ENCODE measurements at places on chromosomes 11 and 22.

DNA sequence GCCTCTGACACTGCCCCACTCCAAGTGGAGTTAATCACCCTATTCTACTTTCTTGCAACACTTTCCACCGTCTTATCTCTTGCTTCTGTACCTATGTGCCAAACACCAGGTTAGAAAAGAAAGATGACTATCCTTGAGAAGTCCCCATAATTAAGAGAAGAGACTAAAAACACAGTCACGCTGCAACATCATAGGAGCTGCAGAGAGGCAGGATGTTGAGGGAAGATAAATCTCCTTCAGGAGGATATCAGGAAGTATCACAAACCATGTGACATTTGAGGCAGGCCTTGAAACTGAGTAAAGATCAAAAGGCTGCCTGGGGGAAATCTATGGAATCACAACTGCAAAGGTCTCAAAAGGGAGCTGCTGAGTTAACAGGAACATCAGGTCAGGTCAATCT, 24.8 kb downstream of the GAB2 start:
- DNase-seq = no peak

DNA sequence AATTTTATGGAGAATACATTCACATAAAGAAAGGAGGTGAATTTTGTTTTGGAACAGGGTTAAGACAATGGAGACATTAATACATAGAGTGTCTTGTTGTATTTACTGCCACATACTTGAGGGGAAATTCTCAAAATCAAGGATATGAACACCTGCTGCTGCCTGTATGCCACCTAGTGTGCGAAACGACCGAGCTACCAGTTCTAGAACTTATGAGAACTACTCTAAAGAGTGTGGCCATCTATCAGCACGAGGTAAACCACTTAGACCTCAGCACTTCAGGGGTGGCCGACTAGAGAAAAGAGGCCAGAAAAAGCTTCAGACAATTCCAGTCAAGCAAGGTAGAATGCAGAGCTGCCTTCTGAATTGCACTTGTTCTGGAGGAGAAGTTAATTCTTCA, 1.5 kb upstream of the AGBL2 start:
- DNase-seq = no peak

DNA sequence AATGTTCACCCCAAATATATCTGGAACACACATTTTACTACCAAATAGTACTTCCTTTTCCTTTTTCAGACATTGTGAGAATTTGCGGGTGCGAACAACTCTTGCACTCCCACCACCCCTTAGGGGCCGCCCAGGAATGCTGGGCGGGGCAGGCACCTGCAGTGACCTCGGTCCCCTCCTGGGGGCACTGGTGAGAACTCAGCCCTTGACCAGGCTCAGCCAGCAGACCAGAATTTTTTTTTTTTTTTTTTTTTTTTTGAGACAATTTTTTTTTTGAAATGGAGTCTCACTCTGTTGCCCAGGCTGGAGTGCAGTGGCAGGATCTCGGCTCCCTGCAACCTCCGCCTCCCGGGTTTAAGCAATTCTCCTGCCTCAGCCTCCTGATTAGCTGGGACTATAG, 75.8 kb downstream of the ARHGAP8 start:
- peak; percentile 77 for DNase-seq

DNA sequence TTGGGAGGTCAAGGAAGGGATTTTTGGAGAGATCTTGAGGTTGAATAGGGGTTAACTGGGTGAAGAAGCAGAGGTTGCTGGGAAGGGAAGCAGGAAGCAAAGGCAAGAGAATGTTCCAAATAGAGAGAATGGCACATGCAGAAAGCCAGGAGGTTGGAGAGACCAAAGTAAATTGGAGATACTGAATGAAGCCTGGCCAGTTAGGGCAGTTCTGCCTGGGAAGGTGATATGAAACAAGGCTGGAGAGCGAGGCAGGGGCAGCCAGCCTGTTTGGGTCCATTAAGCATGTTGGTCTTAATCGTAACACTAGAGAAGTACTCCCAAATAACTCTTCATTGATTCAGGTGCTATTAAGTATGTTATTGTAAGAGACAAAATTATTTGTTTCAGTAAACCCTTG, 48.2 kb downstream of the ZNF143 start:
- DNase-seq = no peak

- DNase-seq = no peak
Measured at GRCh38 chr22:43642319-43643206, 169.5 kb downstream of the EFCAB6 start.

- DNase-seq = peak; percentile 70
Measured at GRCh38 chr11:82733444-82734119, at the start of gene FAM181B. FAM181B (minus strand) TSS chr11:82733864; CDS start chr11:82733729, 135 bp downstream.

DNA sequence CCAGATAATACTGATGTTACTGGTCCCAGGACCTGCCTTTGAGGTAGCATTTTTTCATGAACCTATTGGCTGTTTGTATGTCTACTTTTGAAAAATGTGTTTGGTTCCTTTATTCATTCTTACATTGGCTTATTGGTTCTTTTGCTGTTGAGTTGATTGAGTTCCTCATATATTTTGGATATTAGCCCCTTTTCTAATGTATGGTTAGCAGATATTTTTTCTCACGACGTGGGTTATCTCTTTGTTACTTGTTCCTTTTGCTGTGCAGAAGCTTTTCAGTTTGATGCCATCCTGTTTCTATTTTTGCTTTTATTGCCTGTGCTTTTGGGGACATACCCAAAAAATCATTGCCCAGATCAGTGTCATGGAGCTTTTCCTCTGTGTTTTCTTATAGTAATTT, 9.8 kb upstream of the ZNF74 start:
- no peak for DNase-seq

- DNase-seq = no peak
Measured at GRCh38 chr11:96242191-96242847, 100.7 kb downstream of the MAML2 start.

DNA sequence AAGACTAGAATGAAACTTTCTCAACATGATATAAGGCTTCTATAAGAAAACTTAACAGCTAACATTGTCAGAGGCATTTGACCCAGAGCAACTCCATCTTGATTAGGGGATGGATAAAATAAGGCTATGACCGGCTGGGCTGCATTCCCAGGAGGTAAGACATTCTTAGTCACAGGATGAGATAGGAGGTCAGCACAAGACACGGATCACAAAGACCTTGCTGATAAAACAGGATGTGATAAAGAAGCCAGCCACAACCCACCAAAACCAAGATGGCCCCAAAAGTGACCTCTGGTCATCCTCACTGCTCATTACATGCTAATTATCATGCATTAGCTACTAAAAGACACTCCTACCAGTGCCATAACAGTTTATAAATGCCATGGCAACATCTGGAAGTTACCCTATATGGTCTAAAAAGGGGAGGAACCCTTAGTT, 135.2 kb downstream of the TTC28 start:
- DNase-seq = no peak

DNA sequence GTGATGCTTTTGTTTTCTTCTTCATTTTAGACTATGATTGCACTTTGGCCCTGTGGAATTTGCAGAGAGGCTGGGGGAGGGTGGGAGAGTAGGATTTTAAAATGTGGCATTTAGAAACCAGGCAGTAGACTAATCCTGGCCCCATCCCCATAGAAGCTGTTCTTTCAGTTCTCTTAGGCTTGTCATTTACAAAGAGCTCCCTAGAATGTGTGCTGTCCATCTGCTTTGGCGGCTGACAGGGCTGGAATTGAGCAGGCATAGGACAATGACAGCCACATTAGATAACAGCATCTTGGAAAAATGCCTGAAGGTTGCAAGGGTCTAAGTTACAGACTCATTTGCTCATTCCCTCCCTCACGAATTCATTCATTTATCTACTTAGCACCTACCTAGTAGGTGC, 9.8 kb downstream of the INSC start:
- no peak for DNase-seq

GRCh38 chr11:123640677-123641494, 13.5 kb downstream of the SCN3B start:
- peak; percentile 77 for DNase-seq

GRCh38 chr11:58047818-58048217, 17.1 kb downstream of the OR6Q1 start:
- no peak for DNase-seq

Data from HEK293T (cell line).